Naive thymus-derived CD8-positive, alpha-beta T cell (primary cell): ENCODE measurements at places on chromosomes 4 and X. TPM values are rescaled to one million over a fixed set of nuclear protein-coding genes. Genes with fewer than 3 reads are reported as not detected.

The CFI gene
- total RNA-seq = not detected

The ELF4 gene
- 17.9 TPM for total RNA-seq

DNA sequence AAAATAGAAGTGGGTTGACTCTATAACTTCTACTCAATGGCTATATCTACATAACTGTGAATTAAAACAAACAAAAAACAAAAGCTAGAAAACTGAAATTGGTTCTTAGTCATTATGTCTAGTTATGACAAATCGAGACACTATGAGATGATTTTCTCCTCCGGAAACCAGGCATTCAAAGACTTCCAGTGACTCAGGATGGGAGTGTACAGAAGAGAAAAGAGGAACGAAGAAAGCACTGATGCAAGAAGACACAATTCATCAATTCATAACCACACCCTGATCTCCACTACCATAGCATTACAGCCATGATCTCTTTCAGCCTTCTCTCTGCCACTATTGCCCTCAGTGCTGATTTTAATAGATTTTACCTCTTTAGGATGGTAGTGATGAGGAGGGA lies 253.6 kb downstream of the CBLL2 start:
- H3K4me1 ChIP-seq = no peaks in the 10 kb centered on the region
- H3K27ac ChIP-seq = no peak overlapping the region
- no peaks in the 10 kb centered on the region for H3K27me3 ChIP-seq
- DNase-seq = no peak

- no peak overlapping the region for H3K27ac ChIP-seq
- H3K36me3 ChIP-seq = peaks cover 3% of the 10 kb centered on the region
- no peak overlapping the region for H3K4me3 ChIP-seq
- DNase-seq = no peak
- peaks cover 2% of the 10 kb centered on the region for H3K4me1 ChIP-seq
Observed at GRCh38 chr4:165184220-165184619, 23.1 kb upstream of the KLHL2 start.

GRCh38 chrX:14934423-14934822 lies 61.2 kb downstream of the MOSPD2 start:
- H3K4me3 ChIP-seq = no peak overlapping the region
- H3K27me3 ChIP-seq = peaks cover 2% of the 10 kb centered on the region
- no peaks in the 10 kb centered on the region for H3K36me3 ChIP-seq

DNA sequence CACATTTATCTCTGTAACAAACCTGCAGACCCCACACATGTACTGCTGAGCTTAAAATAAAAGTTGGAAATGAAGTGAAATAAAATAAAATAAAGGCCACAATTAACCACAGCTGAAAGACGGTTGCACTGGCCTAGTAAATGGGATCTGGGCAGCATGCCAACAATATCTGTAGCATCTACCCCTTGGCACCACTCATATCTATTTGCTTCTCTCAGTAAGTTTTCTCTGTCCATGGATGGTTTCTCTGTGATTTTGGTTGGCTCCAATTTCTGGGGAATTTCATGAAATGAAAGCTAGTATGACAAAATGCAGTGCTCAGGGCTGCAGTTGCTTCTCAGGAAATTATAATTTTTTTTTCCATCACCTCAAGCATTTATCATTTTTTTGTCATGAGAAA lies 172.0 kb upstream of the IL15 start:
- no peak overlapping the region for H3K27ac ChIP-seq
- DNase-seq = no peak
- H3K27me3 ChIP-seq = peaks cover 2% of the 10 kb centered on the region
- H3K4me3 ChIP-seq = no peak overlapping the region
- no peaks in the 10 kb centered on the region for H3K4me1 ChIP-seq
- no peaks in the 10 kb centered on the region for H3K36me3 ChIP-seq

- H3K4me3 ChIP-seq = no peak overlapping the region
- DNase-seq = no peak
- H3K36me3 ChIP-seq = no peaks in the 10 kb centered on the region
- H3K27ac ChIP-seq = no peak overlapping the region
- no peaks in the 10 kb centered on the region for H3K27me3 ChIP-seq
Observed at GRCh38 chrX:122134291-122134690, 1049.8 kb upstream of the GRIA3 start.

GRCh38 chr4:130029442-130029841 lies 933.5 kb downstream of the C4orf33 start:
- no peak for DNase-seq
- no peaks in the 10 kb centered on the region for H3K4me1 ChIP-seq
- no peak overlapping the region for H3K4me3 ChIP-seq
- H3K36me3 ChIP-seq = no peaks in the 10 kb centered on the region
- no peaks in the 10 kb centered on the region for H3K27me3 ChIP-seq
- no peak overlapping the region for H3K27ac ChIP-seq

DNA sequence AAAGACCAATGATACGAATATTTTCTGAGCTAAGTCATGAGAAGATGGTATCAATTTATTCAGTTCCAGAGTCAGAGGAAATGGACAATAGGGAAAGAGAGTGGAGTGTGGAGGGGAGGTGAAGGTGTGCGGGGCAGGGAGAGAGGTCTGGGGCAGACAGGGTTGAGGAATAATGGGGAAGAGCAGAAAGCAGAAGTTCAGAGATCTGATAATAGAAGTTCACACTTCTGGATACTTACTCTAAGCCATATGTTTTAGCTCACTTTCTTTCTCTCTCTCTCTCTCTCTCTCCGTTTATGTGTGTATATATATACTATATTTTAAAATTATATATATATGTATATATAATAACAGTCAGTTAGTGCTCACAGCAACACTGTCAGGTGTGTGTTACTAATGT lies 40.4 kb downstream of the FOXR2 start:
- no peak overlapping the region for H3K4me3 ChIP-seq
- H3K27ac ChIP-seq = no peak overlapping the region
- no peak for DNase-seq
- H3K27me3 ChIP-seq = no peaks in the 10 kb centered on the region
